ENCODE measurements at places on chromosomes 3 and 15. TPM values are rescaled to one million over a fixed set of nuclear protein-coding genes. Genes with fewer than 3 reads are reported as not detected.

DNA sequence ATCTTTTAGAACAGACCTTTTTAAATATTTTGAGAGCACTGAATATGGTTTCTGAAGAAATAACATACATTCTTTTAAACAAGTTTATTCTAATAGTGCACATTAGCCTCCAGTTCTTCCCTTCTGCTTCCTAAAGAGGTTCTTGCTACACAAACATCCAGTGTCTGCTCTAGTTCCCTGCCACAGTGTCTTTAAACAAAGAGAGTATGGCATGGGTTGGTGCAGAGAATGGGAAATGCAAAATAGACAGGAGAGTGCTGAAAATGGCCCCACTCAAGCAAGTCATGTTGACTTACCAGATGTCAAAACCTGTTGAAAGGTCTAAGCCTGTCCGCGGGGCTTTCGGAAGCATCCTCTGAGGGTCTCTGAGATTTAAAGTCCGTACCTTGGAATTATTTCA lies 72.1 kb upstream of the RPL35A start:
- H3K27ac ChIP-seq = no peak overlapping the region
- H3K36me3 ChIP-seq = peaks cover 67% of the 10 kb centered on the region
- no peaks in the 10 kb centered on the region for H3K4me1 ChIP-seq
- H3K27me3 ChIP-seq = no peaks in the 10 kb centered on the region
- DNase-seq = no peak
- H3K4me3 ChIP-seq = no peak overlapping the region

Gene COL8A1
- total RNA-seq = 16.4 TPM

DNA sequence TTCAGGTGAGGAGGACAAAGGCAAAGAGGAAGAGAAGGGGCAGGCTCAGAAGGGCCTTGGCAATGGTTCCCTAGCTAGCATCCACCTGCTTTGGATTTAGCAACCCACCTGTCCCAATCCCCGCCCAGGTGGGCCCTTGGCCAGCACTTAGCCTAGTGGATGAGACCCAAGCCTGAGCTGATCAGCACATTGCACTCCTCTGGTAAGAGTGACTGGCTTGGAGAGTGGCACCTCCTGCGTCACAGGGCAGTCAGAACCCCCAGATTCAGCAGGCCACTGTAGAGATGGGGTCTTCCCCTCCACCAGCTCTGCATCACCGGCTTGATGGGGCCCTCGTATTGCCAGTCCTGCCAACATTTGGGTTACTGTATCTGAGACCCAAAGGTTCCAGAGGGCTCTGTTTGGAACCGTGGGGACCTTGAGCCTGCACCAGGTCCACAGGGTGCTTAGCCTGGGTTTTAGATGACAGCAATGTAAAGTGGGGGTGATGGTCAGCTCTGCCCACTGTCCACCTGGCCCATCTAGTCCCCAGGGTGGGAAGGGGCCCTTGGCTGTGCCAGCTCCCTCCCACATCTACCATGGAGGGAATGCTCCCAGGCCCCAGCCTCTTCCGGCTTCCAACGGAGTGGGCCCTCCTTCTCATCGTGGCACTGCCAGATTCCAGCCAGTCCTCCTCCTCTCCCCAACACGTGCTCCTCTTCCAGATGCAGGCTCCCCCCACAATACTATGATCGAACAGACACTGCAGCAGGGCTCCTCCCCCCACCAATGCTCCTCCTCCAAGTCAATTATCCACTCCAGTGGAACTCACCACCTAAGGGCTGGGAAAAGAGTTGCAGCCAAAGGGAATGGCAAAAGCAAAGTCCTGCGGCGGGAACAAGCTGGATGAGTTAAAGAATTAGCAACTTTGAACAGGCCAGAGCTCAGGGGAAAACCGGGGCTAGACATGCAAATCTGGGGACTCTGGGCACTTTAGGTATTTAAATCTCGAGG lies 45.7 kb downstream of the LHFPL4 start:
- no peaks in the 10 kb centered on the region for H3K4me1 ChIP-seq
- no peaks in the 10 kb centered on the region for H3K36me3 ChIP-seq
- H3K4me3 ChIP-seq = no peak overlapping the region
- peaks cover 53% of the 10 kb centered on the region for H3K27me3 ChIP-seq
- no peak for DNase-seq
- H3K27ac ChIP-seq = no peak overlapping the region

Gene HRG
- not detected for total RNA-seq

GRCh38 chr3:98808071-98808470 lies 44.9 kb downstream of the ST3GAL6 start:
- no peak overlapping the region for H3K4me3 ChIP-seq
- H3K4me1 ChIP-seq = peaks cover 12% of the 10 kb centered on the region
- H3K27ac ChIP-seq = no peak overlapping the region
- H3K27me3 ChIP-seq = no peaks in the 10 kb centered on the region
- no peak for DNase-seq

DNA sequence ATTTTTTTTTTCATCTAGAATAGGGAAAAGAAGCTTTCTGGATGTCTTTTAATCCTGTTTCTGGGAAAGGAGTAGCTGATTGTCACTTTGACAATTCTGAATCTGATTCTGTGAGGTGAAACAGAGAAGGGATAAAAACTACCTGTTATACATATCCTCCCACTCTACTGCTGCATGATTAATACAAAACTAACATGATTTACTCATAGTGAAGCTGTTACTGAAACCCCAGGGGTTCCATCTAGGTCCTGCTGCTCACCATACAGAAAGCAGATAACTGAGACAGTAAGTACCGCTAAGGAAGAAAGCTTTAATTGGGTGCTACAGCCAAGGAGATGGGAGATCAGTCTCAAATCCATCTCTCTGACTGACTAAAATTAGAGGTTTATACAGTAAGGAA lies 610.9 kb upstream of the ALCAM start:
- no peaks in the 10 kb centered on the region for H3K27me3 ChIP-seq
- H3K4me3 ChIP-seq = no peak overlapping the region
- no peaks in the 10 kb centered on the region for H3K4me1 ChIP-seq
- H3K36me3 ChIP-seq = no peaks in the 10 kb centered on the region

DNA sequence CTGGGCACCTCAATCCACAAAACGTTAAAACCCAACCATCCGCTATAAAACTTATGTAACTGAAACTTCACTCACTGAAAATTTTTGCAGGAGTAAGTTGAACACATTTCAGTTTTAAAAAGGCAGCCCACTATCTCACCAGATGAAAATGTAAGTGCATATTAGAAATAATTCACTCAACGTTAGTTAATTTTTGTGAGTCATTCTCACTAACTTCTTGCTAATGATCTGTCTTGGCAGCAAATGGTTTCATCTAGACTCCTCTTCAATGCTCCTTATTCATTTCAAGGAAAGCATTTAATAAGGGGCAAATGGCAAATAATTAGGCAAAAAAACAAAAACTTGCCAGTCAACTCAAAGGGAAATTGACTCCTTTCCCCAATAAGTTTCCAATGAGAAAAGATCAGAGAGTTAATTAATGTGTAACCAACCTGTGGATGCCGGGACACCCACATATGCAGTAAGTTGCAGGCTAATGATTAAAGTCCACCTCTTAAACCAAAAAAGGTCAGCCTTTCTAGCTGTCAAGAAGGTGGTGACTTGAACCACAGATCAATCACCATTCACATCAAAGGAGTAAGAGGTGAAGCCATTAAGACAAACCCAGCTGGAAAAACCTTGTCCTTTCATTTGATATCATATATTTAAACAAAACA lies 22.9 kb upstream of the PRICKLE2 start:
- no peak overlapping the region for H3K27ac ChIP-seq
- H3K4me3 ChIP-seq = no peak overlapping the region
- no peaks in the 10 kb centered on the region for H3K36me3 ChIP-seq
- H3K4me1 ChIP-seq = peaks cover 22% of the 10 kb centered on the region

Gene GPR171
- total RNA-seq = not detected

Gene MYO5C
- 2.9 TPM for total RNA-seq

- no peak for DNase-seq
- H3K4me3 ChIP-seq = no peak overlapping the region
- no peaks in the 10 kb centered on the region for H3K27me3 ChIP-seq
- no peaks in the 10 kb centered on the region for H3K4me1 ChIP-seq
- H3K36me3 ChIP-seq = no peaks in the 10 kb centered on the region
Measured at GRCh38 chr3:40593351-40593750, 68.6 kb downstream of the ZNF621 start.

Gene PLSCR5
- not detected for total RNA-seq

Gene ALDH1L1
- total RNA-seq = 24.3 TPM

GRCh38 chr15:73026511-73027054 lies 25.7 kb upstream of the NEO1 start:
- H3K4me3 ChIP-seq = no peak overlapping the region
- no peaks in the 10 kb centered on the region for H3K4me1 ChIP-seq
- no peak for DNase-seq
- H3K27me3 ChIP-seq = peaks cover 96% of the 10 kb centered on the region
- no peak overlapping the region for H3K27ac ChIP-seq

Gene NRG4
- total RNA-seq = not detected
